ENCODE measurements at places on chromosomes 5 and 9.

GRCh38 chr5:81555865-81556264, 161.9 kb upstream of the ACOT12 start:
- no peak for DNase-seq

- no peak for DNase-seq
These were observed 2199.5 kb upstream of the WWC1 start for GRCh38 chr5:166091931-166092330.

DNA sequence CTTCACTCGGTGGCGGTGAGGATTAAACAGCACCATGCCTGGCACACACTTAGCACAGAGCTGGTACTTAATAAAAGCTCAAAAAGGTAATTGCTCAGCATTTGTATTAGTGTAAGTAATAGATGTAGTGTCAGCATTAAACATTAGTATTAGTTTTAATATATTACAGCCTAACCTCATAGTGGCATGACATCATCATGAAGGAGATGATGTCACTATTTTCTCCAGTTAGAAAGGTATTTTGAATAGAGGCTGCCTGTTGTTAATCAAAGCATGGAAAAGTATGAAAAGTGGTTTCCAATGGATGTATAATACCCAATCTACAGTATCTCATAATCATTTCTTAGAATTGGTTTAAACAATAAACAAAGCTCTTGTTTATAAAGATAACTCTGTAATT, 49.0 kb upstream of the FSTL4 start:
- no peak for DNase-seq

GRCh38 chr5:158543539-158544387, 556.0 kb downstream of the EBF1 start:
- DNase-seq, result no peak

- DNase-seq, result no peak
These were observed 197.4 kb downstream of the RASEF start for GRCh38 chr9:82865524-82865923.

DNA sequence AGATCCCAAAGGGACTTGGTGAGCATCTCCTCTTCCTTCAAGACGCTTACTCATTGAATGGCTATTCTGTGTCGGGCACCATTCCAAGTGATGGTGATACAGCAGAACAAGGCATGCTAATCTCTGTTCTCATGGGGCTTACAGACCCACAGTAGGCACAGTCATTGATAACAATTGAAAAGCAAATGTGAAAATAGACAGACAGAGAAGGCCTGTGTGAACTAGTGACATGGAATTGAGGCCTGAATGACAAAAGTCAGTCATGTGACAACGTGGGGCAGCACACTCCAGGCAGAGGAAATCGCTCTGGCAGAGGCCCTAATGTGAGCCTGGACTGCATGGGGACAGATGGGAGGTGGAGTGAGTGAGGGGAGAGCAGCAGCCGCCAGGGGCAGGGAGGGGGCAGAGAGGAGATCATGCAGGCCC, 70.7 kb upstream of the CPLX2 start:
- peak; percentile 65 for DNase-seq

DNA sequence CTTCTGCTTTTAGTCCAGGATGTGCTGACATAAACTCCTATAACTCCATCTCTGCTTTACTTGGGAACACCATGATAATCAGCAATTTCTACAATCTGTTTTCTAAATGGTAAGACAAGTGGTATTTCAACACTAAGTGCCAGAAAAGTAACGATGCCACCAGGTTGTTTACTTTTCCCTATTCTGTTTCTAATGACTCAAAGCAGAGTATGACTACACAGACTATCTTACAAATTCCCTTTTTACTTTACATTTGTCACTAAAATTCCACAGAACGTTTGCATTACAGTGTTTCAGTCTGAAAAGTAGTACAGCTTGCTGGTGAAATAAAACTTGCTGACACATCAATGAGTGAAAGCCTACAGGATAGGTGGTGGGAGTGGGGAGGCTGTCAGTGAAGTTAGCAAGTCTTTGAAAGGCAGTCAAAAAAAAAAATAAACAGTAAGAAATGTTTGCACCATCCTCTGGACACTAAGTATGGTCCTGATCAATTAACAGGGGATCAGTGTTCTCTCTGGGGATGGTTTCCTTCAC, 186.5 kb downstream of the LURAP1L start:
- no peak for DNase-seq

GRCh38 chr9:34501889-34502425, 20.8 kb downstream of the ENHO start:
- DNase-seq, result no peak

DNA sequence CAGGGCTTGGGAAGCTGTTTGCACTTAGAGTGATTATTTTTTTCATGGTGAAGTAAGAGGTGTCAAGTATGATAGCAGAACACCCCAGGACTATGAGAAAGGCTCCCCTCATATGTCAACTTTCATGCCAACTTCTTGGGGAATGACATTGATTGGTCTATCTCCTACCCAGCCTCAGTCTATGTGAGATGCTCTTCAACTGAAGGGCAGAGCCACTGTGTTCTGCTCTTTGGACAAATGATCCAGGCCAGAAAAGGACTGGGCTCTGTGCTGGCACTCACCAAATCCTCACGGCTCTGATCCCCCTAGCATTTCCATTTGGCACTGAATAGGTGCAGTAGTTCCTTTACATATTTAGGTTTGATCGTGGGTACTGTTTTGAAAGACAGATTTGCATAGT, 151.1 kb downstream of the DMRT2 start:
- no peak for DNase-seq

DNA sequence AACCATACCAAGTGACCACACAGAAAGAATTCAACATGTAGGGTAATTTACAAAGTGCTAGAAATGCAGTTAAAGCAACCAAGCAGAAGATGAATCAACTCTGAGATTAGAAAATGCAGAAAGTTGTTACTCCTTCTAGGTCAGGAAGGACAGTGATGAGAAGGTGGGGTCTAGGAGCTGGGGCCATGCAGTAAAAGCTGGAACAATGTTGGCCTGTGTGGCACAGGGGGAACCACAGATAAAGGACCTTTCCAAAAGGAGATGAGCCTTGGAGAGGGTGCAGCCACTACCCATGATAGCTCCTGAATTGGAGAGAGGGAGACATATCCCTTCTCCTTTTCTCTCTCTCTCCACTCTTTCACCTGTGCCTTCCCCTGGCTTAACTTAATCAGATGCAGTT, 2.4 kb upstream of the SCGB3A2 start:
- DNase-seq, result no peak

- no peak for DNase-seq
These were observed 17.2 kb downstream of the HNRNPH1 start for GRCh38 chr5:179606071-179606909.

- no peak for DNase-seq
These were observed 50.6 kb downstream of the NKD2 start for GRCh38 chr5:1058988-1059883.

GRCh38 chr5:110256298-110256697, 470.2 kb downstream of the TMEM232 start:
- DNase-seq, result no peak

GRCh38 chr5:4716781-4717180, 423.3 kb upstream of the ADAMTS16 start:
- no peak for DNase-seq

DNA sequence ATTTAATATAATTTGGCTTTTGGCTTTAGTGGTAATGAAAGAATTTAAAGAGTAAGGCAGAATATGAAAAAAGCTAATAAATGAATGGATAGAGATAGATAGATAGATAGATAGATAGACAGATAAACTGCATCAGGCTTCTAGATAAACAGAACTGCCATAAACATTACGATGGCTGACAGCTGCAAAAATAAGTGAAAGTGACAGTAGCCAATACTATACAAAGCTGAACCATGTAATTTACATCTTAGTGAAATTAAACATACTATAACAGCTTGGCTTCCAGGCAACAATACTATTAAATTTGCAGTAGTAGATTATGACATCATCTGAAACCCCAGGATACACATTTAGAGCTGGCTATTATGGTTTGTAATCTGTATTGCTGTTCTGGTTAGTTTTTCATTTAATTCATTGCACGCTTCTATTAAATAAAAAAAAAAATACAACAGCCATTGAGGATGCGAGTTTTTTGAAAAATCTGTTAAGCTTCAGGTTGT, 1354.8 kb downstream of the PTPRD start:
- no peak for DNase-seq

- no peak for DNase-seq
These were observed 696.9 kb upstream of the C9orf72 start for GRCh38 chr9:28270156-28270555.

- DNase-seq, result no peak
These were observed 18.8 kb downstream of the MAP1B start for GRCh38 chr5:72125941-72126620.

GRCh38 chr5:140340605-140341121, 5.7 kb downstream of the HBEGF start:
- DNase-seq, result no peak

DNA sequence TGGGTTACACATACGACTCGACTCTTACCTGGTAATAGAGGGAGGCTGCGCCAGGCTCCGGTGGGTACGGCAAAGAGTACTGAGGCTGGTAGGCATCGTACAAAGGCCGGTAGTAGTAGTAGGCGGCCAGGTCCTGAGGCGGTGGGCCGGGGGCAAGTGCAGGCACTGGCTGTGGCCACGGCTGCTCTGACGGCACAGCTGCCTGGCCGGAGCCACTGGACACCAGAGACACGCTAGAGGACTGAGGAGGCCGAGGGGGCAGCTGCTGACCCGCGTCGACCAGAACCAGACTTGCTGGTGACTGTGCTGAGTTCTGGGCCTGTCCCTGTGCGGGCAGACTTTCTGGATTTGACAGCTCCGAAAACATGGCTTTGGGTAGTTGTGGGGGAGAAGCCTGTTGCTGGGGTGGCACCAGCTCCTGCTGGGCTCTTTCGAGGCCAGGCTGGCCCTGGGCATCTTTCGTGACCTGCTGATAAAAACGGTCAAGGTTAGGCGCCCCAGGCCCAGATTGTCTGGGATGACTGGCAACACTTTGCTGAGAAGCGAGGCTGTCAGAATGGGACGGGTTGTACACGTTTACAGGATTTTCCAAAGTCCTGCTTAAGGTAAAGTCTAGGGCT, 8.7 kb downstream of the SEC16A start:
- no peak for DNase-seq

DNA sequence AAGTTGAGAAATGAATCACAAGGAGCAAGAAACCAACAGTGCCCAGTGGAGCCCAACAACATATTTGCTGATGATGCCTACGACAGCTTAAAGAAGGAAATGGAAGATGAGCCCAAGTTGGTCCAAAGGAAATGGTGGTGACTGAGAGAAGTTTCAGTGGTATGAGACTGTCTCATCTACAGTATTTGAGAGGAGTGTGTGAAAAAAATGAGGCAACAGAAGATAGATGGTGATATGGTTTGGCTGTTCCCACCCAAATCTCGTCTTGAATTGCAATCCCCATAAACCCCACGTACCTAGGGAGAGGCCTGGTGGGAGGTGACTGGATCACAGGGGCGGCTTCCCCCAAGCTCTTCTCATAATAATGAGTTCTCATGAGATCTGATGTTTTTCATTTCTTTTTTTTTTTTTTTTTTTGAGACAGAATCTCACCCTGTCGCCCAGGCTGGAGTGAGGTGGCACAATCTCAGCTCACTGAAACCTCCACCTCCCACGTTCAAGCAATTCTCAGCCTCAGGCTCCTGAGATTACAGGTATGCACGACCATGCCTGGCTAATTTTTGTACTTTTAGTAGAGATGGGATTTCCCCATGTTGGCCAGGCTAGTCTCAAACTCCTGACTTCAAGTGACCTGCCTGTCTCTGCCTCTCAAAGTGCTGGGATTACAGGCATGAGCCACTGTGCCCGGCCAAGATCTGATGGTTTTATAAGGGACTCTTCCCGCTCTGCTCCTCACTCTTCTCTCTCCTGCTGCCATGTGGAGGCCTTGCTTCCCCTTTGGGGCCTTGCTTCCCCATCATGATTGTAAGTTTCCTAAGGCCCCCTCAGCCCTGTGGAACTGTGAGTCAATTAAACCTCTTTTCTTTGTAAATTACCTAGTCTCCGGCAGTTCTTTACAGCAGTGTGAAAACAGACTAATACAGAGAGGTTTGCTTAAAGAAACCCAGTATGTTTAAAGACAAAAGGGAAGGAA, 30.2 kb downstream of the EFCAB9 start:
- no peak for DNase-seq

GRCh38 chr9:120410925-120411501, 169.0 kb downstream of the CDK5RAP2 start:
- no peak for DNase-seq

DNA sequence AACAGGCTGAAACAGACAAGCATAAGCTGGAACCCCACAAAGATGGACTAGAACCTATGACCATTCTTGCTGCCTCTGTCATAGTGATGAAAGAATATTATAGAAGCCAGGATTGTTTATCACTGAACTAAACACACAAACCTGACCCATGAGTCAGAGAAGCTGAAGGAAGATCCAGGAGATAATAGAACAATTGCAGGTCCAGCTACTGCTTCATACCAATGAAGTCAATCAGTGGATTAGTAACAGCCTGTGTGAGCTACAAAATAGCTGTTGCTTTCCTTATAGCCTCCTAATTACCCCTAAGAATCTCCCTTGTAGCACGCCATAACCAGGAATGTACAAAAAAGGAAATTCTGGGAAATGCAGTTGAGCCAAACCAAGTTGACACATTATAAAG, 459.9 kb upstream of the ZNF462 start:
- DNase-seq, result no peak

DNA sequence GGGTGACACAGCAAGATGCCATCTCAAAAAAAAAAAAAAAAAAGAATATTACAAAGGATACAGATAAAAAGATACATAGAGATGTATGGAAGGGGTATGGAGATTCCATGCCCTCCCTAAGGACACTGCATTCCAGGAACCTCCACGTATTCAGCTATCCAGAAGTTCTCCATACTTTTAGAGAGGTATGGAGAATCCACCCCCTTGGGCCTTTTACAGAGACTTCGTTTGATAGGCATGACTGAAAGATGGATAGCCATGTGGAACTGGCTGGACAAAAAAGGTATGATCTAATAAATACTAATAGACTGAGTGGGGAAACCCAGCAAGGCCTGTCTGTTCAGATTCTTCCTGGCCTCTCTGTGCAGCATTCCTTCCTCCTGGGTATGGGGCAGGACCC, 56.6 kb upstream of the DMRT1 start:
- no peak for DNase-seq

DNA sequence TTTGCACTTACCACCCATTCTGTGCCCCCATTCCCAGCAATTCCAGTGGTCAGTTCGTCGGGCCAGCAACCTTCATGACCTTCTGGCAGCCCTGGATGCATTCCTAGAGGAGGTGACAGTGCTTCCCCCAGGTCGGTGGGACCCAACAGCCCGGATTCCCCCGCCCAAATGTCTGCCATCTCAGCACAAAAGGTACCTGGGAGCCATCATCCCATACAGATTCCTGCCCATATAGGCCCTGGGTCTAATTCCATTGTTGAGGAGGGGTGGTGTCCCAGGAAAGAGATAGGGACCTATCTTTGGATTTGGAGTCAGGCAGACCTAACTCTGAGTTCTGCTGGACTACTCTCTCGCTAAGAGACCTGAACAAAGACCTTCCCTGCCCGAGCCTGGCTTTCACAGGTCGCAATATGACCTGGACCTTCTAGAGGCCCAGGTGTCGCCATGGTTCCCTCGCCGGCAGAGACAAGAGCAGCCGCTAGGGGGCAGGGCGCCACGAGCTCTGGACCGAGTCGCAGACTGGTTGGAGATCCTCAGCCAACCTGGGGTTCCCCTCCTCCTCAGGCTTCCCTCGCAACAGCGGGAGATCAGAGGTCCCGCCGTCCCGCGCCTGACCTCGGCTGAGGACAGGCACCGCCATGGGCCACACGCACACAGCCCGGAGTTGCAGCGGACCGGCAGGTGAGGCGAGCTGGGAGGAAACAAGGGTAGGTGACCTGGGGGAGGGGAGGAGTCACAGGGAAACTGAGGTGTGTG, 3.1 kb downstream of the SLC4A9 start:
- peak; percentile 89 for DNase-seq

Data from D341Med (cell line).